ENCODE measurements at places on chromosomes 5 and 9.

GRCh38 chr9:127196826-127197145, 67.8 kb upstream of the GARNL3 start:
- no peak for DNase-seq

DNA sequence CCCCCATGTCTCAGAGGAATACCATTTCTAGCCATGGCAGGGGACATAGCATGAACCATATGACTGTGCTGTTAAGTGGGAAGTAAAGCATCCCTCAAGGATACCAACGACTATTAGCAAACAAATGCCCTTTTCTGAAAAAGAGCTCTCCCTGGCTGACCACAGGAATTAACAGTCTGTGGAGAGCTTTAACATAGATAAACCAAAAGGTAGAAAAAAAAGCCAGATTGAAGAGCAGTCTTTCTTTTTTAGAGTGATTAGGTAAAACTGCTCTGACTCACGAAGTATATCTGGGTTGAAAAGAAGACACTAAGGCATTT, 532.7 kb upstream of the DMAC1 start:
- no peak for DNase-seq

DNA sequence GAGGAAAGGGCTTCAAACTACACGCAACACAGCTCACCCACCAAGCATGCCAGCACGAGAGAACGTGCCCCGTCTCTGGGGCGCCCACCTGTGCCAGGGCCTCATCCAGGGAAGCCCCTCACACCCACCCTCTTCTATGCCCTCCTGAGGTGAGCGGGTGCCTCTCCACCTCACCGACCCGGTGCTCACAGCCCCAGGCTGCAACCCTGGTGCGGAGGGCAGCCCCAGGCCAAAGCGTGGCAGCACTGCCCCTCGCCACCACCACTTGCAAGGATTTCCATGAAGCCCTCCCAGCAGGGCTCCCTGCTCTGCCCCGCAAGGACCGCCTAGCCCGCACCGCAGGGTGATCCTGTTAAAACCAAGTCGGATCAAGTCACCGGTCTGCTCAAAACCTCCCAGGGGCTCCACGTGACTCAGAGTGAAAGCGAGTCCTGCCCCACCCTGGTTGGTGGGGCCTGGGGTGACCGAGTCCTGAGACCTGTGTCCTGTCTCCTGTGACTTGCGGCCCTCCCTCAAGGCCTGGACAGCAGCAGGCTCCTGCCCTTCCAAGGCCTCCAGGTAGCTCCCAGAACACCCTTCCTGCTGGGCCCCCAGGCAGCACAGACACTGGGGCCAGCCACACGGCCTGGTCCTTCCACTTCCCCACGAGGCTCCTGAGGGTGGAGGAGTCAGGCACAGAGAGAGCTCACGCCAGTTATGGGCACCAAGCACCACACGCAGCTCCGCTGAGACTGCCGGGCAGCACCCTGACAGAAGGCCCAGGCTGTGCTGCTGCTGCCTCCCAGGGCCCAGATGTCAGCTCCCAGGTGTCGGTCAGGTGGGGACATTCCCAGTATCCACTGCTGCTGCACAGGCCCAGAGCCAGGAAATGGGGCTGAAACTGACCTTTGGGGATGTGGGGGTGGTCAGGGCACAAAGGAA, 12.7 kb downstream of the BRD3 start:
- no peak for DNase-seq

GRCh38 chr5:142356349-142356715, 31.5 kb upstream of the SPRY4 start:
- DNase-seq = no peak

- no peak for DNase-seq
These were observed 53.6 kb downstream of the FER start for GRCh38 chr5:108801301-108801700.

- DNase-seq = no peak
These were observed 472.0 kb upstream of the WWC1 start for GRCh38 chr5:167819406-167819805.
